ENCODE measurements at places on chromosomes 1 and 21.

- no peak for DNase-seq
Measured at GRCh38 chr1:51252366-51252765, 16.3 kb downstream of the RNF11 start.

DNA sequence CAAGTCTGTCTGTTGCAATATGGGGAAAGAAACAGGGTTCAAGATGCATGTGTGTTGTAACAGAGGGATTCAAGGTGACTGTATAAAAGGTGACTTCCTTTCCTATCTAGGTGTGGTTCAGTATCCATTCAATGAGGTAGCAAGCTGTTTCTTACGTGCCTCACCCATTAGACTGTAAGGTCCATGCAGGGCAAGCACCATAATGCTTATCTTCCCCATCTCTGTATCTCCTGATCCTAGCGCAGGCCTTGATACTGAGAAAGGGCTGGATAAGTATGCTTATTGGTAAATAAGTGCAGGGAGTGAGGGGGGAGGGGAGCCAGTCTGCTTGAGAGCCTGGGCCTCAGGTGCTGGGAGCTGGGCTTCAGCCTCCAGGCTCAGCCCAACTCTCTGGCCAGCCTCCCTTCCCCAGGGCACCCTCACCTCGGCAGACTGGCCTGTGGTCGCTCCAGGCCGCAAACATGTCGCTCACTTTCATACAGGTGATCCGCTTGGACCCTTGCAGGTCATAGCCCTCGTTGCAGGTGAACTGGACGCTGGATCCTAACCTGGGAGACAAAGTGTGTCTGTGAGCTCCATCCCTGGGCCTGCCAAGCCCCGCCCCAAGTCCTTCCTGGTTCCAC lies 44.5 kb upstream of the HMGB4 start:
- no peak for DNase-seq

- DNase-seq: no peak
Measured at GRCh38 chr1:178495741-178496409, 889 bp downstream of the CLEC20A start.

GRCh38 chr1:54950006-54950368 lies 30.4 kb upstream of the TMEM61 start:
- no peak for DNase-seq

DNA sequence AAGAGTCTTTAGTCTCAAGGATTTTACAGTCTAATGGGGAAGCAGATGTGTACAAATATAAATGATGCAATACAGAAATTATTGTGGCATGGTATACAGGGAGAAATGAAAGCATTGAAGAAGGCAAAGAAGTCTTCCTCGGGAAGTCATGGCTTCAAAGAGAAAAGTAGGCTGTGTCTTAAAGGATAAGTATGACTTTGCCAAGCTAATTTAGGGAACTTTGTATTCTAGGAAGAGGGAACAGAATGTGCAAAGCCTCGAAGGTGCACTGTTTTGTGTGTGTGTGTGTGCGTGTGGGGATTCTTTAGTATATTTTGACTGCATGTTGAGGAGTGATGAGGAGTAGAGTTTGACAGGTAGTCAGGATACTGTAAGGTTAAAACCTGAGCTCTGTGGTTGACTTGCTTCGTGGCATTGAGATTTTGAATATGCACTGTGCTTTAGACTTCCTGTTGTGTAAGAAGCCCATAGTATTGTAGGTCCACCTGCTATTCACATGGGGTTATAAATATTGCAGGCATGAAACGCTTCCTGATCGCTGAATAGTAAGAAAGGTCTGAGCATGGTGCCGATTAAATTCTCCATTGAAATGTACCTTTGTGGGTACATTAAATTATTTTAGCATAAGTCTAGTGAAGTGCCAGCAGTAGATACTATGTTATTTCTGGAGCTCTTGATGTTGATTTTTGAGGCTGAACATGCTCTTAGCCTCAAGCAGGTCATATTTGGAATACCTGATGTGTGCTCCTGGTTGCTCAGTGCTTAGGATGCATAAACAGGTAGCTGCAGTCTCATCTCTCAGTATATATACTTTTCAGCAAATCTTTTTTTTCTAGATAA lies 8.0 kb downstream of the SMAP2 start:
- no peak for DNase-seq

- no peak for DNase-seq
Measured at GRCh38 chr1:53073868-53074311, 11.9 kb downstream of the PODN start.

DNA sequence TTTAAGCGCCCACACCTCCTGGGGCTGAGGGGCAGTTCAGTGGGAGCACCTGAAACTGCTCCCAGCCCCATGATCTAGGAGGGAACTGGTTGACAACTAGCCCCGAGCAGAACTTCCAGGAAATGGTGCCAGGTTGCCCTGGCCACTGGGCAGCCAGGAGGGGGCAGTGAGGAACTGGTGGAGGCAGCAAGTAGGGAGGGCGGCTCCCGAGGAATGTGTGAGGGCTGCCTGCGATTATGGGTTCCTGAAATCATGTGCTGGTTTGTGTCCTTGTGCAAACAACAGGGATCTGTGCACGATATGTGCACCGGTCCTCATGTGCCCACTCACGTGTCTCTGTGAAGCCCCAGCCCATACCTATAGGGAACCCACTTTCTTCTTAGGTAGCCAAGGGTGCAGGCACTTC lies 9.9 kb downstream of the GPR3 start:
- DNase-seq: no peak

- no peak for DNase-seq
Measured at GRCh38 chr1:180249725-180250498, 19.8 kb downstream of the LHX4 start.

- no peak for DNase-seq
Measured at GRCh38 chr1:35923791-35924221, 7.1 kb upstream of the AGO3 start.

- DNase-seq: no peak
Measured at GRCh38 chr1:35466120-35466519, 91.1 kb downstream of the KIAA0319L start.

- DNase-seq: no peak
Measured at GRCh38 chr21:40809673-40810197, 37.2 kb downstream of the DSCAM start.
